Hair follicular keratinocyte (primary cell): ENCODE measurements at places on chromosomes 3 and 15. TPM values are rescaled to one million over a fixed set of nuclear protein-coding genes. Genes with fewer than 3 reads are reported as not detected.

The UBAP1L gene
- total RNA-seq, result 0.38 and 0.47 TPM in 2 replicates

The TRIM42 gene
- not detected in 2 replicates for total RNA-seq

The MASP1 gene
- total RNA-seq, result 0.23 TPM in 1 of 2 replicates, not detected in the other

The NPAP1 gene
- not detected in 2 replicates for total RNA-seq

The RTP1 gene
- not detected in 2 replicates for total RNA-seq

The DCBLD2 gene
- 122 and 246 TPM in 2 replicates for total RNA-seq

The P3H2 gene
- 56.6 and 76.2 TPM in 2 replicates for total RNA-seq

The RTP3 gene
- total RNA-seq, result not detected in 2 replicates

The HYAL1 gene
- 3.0 and 6.3 TPM in 2 replicates for total RNA-seq

The CAMK2N2 gene
- 1.2 and 1.4 TPM in 2 replicates for total RNA-seq

The GPR149 gene
- not detected in 2 replicates for total RNA-seq

The MFN1 gene
- 29.3 and 39.2 TPM in 2 replicates for total RNA-seq

The SERF2 gene
- 832 and 948 TPM in 2 replicates for total RNA-seq

The DCP1A gene
- 10.1 and 10.6 TPM in 2 replicates for total RNA-seq

The PAQR5 gene
- 0.08 and 0.11 TPM in 2 replicates for total RNA-seq

The EOMES gene
- total RNA-seq, result 1.9 and 2.7 TPM in 2 replicates
